ENCODE measurements at places on chromosomes 16 and 17.

DNA sequence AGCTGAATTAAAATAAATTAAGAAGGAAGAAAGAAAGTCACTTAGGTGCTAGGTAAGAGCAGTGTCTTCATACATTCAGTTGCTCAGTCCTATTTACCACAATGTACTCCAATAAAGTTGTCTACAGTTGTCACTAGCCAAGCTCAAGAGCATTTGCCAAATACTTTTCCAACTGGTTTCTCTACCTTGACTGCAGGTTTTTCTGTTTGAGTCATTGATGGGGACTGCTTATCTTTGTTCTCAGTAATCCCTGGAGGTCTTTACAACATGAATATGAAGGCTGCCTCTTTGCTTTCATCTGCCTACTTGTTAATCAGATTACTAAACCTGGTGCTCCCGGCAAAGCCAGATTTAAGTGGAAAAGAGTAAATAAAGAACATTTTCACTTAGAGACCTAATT is 64.6 kb upstream of the CLEC18B start:
- no peak for DNase-seq

DNA sequence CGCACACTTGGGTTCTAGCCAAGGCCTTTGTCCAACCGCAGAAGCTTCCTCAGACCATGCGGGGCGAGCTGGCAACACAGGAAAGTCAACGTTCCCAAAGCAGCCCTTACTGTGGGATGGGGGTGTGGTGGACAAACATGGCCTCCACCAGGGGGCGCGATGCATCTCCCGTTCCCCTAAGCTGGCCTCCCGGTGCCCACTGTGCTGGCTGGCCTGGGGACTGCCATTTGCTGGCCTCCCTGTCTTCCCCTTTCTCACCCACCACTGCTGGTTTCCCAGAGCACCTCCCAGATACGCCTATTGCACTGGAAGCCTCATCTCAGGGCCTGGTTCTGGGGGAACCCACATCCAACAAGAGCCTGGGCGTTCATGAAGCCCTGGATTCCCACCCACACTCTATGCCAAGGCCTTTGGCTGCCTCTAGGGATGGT is 145.3 kb downstream of the IRF8 start:
- no peak for DNase-seq

GRCh38 chr16:71927383-71927782 is 32.1 kb downstream of the IST1 start:
- no peak for DNase-seq

DNA sequence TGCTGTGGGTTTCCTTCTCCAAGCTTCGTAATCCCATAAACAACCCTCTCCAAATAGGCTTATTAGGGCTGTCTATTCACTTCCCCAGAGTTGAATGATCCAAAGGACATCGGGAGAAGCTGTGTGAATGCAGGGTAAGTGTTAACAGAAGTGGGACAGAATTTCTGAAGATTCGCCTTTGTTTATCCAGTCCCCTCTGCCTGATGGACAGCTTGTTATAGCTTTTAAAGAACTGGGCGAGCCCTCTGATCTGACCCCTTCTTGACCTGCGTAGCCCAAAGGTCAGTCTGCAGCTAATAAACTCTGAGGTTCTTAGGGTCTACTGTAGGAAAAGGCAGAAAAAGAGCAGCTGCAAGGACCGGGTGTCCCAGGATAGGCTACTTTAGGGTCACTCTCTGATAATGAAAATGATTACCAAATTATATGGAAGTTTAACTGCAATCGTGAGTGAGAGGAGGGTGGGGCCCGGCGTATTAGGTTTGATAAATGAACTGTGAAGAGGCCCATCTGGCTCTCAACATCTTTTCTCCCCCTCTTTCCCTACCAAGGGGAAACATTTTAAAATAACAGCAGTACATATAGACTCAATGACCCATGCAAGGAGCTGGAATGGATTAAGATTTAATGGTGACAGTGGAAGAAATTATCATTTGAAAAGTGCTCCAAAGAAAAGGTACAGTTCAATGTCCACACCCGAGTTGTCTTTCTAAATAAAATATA is 233.4 kb downstream of the FTO start:
- no peak for DNase-seq

DNA sequence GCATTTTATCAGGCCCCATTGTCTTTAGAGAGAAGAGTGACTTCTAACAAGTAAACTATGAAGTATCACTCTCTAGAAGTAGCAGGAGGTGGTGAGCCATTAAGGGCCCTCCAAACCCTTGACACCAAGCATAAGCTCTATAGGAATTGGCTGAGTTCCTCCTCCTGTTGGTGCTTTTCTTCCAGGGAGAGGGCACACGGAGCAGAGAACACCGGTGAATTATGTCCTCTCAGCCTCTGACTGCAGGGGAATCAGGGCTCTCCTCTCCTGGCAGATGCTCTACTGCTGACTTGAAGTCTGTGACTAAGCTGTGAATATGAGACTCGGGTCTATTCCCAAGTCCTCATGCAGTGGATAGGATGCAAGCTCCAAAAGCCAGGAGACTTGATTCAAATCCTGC is 32.3 kb downstream of the CHD9 start:
- no peak for DNase-seq

- no peak for DNase-seq
Measured at GRCh38 chr17:59558039-59558438, 7.4 kb upstream of the DHX40 start.

DNA sequence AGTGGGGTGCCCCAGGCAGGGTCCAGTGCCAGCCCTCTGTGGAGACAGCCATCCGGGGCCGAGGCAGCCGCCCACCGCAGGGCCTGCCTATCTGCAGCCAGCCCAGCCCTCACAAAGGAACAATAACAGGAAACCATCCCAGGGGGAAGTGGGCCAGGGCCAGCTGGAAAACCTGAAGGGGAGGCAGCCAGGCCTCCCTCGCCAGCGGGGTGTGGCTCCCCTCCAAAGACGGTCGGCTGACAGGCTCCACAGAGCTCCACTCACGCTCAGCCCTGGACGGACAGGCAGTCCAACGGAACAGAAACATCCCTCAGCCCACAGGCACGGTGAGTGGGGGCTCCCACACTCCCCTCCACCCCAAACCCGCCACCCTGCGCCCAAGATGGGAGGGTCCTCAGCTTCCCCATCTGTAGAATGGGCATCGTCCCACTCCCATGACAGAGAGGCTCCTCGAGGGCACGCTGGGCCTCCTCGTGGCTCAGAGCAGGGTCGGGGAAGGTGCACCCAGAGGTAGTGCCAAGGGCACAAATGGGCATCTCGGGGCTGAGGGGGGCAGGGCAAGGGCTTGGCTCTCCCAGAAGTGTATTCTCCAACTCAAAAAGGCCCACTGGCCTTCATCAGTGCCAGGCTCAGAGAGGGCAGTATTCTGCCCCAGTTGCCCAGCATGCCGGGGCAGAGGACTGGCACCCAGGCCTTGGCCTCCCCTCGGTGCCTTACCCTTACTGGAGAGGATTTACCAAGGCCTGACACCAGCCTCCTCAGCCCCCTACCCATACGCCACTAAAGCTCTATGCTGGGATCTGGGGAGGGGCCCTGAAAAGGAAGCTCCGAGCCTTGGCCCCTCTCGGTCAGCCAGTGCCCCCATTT is at the start of gene CDH5:
Gene CDH5 (plus strand): TSS at position 259 of the 867 bp plus-strand sequence. CDS start 12,647 bp downstream, outside the sequence.
- no peak for DNase-seq

GRCh38 chr17:16975744-16976625 is 4.1 kb upstream of the TNFRSF13B start:
- DNase-seq = no peak

- no peak for DNase-seq
Measured at GRCh38 chr16:29316761-29317183, 89.7 kb downstream of the NPIPB11 start.

- DNase-seq = no peak
Measured at GRCh38 chr16:22813948-22814710, at the start of gene HS3ST2. HS3ST2 (plus strand) TSS chr16:22814162; CDS start chr16:22814611, 449 bp downstream.

- DNase-seq = no peak
Measured at GRCh38 chr16:22346483-22346882, 27.9 kb downstream of the CDR2 start.

DNA sequence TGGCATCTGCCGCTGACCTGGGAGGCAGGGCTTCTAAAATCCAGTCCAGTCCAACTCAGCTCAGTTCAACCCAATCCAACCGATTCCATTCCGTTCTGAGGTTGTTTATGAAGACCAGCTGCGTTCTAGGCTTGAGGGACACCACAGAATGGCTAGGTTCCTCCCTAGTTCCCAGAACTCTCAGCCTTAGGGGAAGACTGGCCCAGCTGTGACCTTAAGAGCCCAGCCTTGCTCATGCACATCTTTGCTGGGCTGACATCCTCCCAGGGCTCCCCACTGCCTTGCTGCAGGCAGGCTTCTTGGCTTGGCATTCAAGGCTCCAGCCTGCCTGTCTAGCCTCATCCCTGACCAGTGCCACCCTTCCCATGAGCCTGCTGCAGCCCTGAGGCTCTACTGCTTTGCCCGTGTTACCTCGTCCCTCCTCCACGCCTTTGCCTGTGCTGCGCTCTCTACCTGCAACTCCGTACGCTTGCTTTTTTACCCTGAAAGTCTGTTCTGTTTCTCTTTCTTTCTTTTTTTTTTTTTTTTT is 7.9 kb downstream of the SLC12A3 start:
- DNase-seq = no peak

DNA sequence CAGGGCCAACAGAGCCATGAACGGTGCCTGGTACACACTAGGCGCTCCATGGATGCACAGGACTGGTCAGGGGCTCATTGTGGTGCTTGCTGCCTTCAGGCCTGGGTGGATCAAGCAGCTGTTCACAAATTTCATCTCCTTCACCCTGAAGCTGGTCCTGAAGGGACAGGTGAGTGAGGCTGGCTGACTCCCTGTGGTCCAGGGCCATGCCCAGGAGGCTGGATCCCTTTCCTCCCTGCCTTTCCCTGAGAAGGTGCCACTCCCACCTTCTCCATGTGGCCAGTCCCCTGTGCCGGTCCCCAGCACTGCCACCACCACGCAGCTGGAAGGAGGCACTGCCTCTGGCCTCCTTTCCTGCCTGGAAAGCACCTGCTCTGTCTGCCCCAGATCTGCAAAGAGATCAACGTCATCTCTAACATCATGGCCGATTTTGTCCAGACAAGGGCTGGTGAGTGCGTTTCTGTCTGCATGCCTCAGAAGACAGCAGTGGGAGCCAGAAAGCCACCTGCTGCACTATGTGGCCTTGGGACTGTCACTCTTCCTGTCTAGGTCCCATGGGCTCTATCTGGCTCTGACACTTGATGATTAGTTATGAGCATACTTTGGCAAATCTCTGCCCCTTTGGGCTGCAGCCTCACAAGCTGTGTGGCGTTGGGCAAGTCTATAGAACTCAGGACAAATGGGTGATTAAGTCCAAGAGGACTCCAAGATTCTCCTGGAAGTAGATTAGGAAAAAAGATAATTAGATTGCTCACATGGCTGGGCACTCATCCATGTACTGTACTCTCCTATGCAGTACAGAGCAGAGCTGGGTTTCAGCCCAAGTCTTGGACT is 9.4 kb downstream of the CETP start:
- no peak for DNase-seq

GRCh38 chr16:66057057-66057456 is 309.4 kb upstream of the CDH5 start:
- no peak for DNase-seq

- DNase-seq = no peak
Measured at GRCh38 chr17:55314784-55315491, 50.2 kb downstream of the HLF start.

GRCh38 chr17:76947771-76948170 is 79.6 kb downstream of the MGAT5B start:
- DNase-seq = no peak

DNA sequence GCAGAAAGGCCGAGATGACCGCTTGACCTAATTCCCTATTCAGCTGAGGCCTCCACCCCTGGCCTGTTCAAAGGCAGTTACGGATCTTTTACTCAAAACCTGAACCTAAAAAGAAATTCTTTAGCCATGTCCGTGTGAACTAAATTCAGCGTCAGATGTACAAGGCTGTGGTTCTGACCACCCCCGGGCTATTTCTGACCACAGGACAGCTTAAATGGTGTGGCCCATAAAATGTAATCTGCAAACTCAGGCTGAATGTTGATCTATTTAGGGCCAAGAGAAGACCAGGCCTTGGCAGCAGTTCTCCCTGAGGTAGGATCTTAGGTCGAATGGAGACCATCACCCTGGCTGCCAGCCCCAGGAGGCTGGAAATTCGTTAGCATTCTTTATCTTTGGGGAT is 485.5 kb downstream of the WWOX start:
- DNase-seq = no peak

DNA sequence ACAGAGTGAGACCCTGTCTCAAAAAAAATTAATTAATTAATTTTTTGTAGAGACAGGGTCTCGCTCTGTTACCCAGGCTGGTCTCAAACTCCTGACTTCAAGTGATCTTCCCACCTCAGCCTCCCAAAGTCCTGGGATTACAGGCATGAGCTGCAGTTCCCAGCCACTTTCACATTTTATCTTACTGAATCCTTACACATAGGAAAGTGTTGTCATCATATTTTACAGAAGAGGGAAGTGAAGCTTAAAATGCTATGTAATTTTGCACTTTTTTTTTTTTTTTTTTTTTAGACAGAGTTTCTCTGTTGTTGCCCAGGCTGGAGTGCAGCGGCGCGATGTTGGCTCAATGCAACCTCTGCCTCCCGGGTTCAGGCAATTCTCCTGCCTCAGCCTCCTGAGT is 21.1 kb upstream of the ZNF629 start:
- DNase-seq = no peak

DNA sequence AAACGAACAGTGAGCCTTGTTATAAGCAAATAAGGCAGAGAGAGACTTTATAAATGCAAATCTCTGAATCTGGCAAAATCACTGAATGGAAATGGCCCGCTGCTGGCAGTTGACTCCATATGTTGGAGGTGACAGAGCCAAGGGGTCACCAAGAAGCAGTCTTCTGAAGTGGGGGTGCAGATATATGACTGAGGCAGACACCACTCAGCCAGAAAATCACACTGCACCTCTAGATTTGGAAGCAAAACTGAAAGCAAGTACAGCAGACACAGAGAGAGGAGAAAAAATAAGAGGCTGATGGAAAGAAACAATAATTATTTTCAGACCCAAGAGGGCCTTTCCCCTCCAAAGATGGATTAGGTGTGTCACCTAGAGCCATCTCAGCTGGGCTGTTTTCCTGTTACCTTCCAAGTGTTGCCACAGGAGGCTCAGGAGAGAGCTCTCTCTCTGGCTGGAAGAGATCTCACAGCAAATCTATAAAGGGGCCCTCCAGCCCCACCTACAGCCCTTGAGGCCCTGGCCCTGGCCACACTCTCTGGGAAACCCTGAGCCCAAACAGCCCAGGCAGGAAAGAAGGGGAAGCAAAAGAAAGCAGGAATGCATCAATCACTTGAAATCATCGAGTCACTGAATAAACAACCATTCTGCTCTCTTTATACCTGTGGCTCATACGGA is 585.1 kb upstream of the PSMD7 start:
- no peak for DNase-seq

- DNase-seq = no peak
Measured at GRCh38 chr16:5874899-5875298, 777.3 kb upstream of the EEF2KMT start.

DNA sequence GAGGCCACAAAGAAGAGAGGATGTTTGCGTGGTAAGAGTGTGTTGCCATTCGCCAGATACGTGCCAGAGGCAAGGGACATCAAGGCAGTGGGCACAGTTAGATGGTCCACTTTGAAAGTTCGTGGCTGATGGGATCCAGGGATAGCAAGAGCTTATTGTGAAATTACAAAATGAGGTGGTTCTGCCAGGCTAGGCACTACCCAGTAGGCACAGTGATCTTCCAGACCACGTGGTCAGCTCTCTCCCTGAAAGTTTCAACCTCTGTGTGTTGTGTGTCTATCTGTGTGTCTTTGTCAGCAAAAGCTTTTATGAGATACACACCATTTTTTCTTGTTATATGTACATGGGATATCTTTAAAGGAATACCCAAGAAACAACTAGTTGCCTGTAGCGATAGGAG is 9.5 kb downstream of the SGF29 start:
- no peak for DNase-seq
